ENCODE measurements at places on chromosomes 7 and 10.

DNA sequence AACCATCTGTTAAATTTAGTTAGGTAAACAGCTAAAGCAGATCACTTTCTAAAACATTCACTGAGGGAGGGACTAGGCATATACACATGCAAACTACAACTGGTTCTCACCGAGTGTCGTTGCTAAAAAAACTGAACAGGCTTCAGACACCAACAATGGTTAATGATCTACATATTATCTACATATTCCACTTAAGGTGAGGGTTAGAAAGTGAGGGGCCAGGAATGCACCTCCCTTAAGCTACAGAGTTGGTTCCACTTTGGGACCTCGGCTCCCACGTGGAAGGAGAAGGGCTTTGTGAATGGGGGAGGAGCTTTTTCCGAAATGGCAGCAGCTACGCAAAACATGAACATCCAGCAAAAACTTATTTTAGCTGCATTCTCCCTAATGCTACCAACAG is 5.8 kb downstream of the CTBP2 start:
- DNase-seq = no peak

GRCh38 chr7:31104361-31105255 is 52.5 kb downstream of the ADCYAP1R1 start:
- DNase-seq = no peak

DNA sequence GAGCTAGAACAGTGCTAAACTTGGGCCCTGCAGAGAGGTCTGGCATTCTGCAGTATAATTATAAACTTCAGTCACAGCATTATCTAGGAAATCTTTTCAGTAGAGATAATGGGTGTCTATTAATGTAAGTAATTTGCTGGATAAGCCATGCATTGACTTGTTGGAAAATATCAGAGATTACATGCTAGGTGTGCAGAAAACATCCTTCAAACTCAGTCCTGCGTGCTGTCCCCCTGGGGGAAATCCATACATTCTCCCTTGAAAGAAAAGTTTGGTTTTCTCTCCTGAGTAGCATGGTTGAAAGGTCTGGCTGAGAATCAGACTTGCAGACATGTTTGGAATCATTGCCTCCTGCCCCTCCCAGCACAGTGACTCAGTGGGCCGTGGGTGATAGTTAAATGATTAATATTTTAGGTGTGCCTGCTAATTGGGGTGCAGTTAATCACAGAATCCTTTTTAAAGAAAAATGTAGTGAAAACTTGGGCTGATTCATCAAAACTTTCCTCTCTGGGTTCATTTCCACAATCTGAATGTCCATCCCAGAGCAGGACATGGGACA is 13.9 kb upstream of the PRXL2A start:
- no peak for DNase-seq

DNA sequence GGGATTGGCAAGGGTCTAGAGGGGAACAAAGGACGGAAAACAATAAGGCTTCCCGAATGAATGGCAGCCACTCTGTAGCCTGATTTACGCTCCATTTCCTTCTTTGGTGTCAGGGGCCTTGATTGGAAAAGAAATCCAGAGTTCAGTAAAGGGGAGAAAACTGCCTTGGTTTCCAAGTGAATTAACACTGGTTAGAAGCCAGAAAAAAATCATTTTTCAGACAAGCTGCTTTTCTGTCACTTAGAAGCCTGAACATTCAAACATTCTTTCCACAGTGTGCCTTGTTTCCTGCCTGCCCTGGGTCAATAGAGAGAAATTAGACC is 283 bp upstream of the TRDMT1 start:
- no peak for DNase-seq

- no peak for DNase-seq
Measured at GRCh38 chr10:7007600-7008190, 403.1 kb downstream of the SFMBT2 start.

GRCh38 chr7:2074691-2075090 is 158.1 kb downstream of the MAD1L1 start:
- no peak for DNase-seq
